Stimulated activated CD8-positive, alpha-beta memory T cell treated with anti-CD3 and anti-CD28 coated beads, Interleukin-4, amount 100 ng/mL, for 1 hour (primary cell): ENCODE measurements at places on chromosomes 7 and 10.

- no peak for DNase-seq
Measured at GRCh38 chr10:110834629-110835301, 37.0 kb upstream of the PDCD4 start.

- no peak for DNase-seq
Measured at GRCh38 chr7:129240119-129240820, 15.4 kb downstream of the AHCYL2 start.

DNA sequence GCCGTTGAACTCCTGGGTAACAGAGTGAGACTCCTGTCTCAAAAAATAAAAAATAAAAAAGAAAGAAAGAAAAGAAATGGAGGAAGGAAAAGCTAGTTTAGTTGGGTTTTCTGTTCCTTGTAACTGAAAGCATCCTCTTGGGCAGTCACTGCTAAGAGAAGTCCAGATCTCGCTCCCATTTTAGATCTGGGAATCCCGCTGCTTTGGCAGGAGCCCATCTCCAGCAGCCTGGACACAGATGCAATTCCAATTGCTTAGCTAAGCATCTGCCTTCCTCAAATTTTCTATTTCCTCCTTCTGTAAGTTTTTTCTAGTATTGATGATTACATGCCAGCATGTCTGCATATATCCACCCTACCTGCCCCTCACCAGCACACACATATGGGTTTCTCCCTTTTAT lies 54.1 kb downstream of the DENND2A start:
- DNase-seq, result no peak

DNA sequence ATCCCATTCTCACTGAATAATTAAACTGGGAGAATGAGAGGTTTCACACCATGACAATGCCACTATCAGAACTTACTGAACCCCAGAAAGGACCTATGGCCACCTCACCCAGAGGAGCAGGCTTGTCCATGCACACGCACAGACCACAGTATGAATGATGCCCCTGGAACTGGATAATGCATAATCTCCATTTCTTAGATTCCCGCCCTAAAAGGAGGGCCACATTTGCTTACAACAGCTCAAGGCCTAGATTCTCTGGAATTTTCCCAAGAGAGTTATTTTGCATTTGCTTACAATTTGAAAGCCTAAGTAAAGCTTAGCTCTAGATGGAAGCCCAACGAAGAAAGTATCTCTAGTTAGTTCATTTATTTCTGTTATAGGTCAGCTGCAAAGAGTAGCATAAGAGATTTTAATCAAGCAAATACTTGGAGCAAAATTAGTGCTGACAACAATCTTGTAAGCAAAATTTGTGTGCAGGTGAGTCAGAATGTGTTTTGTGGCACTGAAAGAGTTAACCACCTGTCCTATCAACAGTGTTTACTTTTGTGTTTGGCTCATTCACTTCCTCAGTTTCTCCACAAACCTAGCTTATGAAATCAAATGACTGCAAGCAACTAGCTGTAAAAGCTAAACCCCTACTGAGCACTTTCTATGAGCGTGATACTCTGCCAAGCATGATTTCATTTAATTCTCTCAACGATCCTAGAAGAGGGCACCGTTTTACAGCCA lies 32.1 kb downstream of the ELMO1 start:
- no peak for DNase-seq

DNA sequence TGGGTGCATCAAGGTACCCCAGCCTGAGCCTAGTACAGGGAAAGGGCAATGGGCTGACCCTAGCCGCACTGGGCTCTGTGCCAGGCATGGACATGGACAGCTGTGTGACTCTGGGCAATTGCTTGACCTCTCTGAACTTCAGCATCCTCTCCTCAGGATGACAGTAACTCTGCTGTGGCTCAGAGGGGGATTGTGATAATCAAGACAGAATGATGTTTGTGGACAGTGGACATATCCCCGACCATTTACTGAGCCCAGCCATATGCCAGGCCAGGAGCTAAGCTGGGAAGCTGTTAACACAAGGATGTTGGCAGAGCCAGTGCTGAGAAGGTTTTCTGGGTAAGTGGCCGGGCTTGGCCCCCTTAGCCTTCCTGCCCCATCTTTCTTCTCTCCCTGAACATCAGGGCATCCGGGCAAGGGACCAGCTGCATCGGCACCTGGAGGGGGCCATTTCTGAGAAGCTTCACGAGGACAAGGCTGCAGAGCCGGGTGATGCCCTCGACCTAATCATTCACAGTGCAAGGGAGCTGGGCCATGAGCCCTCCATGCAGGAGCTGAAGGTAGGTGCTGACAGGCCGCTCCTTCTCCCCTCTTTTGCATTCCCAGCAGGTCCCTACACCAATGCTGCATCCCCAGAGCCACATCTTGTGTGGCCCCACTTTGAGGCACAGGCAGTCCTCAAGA lies 3.5 kb downstream of the CYP26C1 start:
- no peak for DNase-seq

DNA sequence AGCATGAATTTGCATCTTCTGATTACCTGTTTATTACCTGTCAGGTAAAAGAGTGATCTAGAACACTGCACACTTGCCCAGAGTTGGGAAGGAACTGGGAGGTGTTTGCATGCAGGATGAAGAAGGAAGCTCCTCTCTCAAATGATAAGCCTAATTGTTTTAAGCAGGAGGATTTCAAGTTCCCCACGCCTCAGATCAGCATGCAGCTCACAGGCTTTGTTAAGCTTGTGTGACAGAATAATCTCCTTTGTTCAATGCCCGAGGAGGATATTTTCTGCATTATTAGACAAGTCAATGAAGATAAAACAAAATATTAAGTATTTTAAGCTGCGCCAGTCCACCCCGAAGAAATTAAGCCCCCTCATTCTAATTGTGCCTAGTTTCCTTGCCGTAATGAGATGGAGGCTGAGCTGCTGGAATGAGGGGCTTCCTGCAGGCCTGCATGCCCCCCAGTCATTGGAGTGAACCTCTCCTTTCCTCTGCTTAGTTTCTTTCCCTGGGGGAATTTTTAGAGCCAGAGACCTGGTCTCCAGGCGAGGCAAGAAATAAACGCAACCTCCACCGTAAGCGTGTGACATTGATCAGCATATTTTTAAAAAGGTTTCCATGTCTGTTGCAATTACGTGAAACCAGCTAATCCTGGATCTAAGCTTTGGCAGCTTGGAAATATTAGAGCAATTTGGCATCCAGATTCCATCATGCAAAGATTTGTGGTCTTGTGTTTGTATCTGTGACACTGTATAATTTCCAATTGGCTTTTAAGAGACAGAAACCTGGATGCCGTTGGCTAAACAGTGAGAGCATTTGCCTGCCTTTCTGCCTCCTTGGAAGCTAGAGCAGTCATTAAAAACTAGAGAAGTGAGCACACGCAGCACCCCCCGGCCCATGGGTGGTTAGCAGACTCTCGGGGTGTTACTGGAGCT lies 376.0 kb downstream of the GALNT17 start:
- DNase-seq, result no peak

DNA sequence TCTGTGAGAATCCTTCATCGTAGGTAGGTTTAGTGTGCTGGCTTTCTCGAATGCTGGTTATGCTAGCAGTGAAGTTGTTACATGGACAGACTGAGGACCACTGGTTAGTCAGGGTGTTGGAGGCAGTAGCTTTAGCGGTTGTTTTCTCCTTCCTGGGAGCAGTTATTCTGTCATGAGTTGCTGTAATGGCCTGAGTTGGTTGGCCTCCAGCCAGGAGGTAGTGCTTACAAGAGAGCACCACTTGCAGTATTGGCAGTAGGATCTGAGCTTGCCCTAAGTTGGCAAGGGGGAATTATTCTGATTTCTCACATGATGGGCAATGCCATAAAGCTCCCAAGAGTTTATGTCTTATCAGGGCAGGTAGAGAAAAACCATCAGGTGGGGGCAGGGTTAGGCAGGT lies 58.0 kb downstream of the IPMK start:
- DNase-seq, result no peak

- DNase-seq, result no peak
Measured at GRCh38 chr10:133466683-133467275, 13.0 kb downstream of the SCART1 start.

- no peak for DNase-seq
Measured at GRCh38 chr7:11104578-11104977, 130.9 kb downstream of the PHF14 start.

DNA sequence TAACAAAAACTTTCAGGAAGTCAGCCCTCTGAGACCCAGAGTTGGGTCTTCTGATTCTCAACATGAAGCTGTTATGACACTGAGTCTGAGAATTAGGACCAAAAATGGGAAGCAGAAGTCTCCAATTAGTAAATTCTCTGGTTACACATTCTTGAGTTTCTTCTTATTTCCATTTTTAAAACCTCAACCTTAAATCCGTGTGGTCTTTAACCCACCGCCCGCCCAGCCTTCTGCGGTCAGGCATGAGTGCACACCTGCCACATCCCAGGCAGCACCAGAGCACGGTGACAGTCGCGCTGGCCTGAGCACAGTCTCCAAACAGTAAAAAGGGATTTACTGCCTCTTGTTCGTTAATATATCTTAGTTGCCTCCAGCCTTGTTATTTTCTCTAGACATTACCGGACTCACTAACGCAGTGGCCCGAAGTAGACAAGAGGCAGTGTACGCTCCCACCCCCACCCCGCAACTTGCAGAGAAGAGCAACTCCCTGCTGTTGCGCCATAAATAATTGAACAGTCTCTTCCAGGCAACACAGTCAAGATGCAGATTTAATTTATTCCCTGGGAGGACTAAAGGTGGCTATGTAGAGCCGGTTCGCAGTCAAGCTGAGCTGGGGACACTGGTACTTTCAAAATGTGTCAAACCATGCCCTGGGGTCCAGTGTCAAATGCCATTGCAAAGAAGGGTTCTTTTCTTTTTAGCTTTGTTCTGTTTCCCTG lies 147.0 kb upstream of the CELF2 start:
- DNase-seq, result no peak

DNA sequence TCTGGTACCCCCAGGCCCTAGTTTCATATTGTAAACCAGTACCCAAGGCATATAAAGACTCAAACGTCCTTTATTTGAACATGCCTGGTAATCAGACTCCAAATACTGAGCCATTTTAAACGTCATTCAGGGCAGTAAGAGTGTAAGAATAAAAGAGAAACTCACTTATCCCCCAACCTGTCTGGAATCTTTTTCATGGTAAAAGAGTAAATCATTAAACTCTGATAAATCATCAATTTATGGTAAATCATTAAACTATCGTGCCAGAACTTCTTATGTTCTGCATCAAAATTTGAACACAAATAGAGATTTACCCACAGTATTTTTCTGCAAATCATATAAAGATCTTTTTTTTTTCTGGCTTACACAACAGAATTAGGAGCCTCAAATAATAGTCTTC lies 734.3 kb upstream of the POT1 start:
- DNase-seq, result no peak

GRCh38 chr10:118457824-118458428 lies 115.8 kb upstream of the FAM204A start:
- no peak for DNase-seq

DNA sequence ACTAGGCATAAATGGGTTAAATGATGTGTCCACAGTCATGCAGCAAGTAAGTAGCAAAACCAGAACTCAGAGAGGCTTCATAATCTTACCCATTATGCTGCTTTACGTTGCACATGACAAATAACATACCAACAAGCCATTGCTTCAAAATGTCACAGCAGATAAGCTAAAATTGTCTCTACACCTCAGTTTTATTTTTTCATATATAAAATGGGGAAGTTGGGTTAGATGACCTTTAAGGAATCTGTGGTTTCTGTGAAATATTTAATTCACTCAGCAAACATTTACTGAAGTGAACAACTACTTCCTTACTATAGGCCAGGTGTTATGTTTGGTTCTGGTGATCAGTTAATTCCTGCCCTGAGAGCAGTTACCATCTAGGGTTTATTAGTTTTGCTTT lies 2.2 kb upstream of the ASCC1 start:
- no peak for DNase-seq

- DNase-seq, result no peak
Measured at GRCh38 chr7:112452102-112452888, 2.0 kb downstream of the IFRD1 start.

- peak; percentile 55 for DNase-seq
Measured at GRCh38 chr10:30027057-30028005, 32.1 kb downstream of the JCAD start.

DNA sequence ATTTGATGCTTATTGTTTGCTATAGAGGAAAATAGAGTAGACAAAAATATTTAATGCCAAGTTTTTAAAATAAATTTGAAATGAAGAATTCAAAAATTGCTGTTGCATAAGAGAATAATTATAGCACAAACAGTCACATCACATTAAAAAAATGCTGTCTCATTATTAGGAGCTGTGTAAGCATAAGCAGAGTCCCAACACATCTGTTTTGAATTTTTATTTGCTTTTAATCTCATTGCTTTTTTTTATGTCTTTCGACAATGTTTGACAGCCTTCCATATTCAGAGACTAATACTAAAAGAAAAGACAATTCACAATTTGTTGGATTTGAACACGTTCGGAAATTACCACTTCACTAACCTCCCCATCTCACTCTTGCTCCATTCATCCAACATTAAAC lies 143.5 kb downstream of the TFPI2 start:
- DNase-seq, result no peak

DNA sequence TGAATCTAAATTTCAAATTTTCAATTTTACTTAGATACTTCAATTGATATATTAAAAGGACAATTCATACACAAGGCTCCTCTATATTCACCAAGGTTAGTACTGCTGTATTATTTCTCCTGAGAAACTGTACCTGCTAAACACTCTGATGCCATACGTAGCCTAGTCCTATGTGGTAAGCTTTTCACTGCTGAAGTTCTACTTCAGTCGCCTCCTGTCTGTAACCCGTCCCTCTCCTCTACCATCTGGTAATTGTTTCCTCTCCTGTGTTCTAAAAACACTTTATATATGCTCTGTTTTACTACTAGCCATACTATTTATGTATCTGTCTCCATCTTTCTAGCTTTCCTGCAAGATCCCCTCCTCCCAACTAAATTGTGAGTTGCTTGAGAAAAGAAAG lies 20.2 kb downstream of the PDZD8 start:
- DNase-seq, result no peak

DNA sequence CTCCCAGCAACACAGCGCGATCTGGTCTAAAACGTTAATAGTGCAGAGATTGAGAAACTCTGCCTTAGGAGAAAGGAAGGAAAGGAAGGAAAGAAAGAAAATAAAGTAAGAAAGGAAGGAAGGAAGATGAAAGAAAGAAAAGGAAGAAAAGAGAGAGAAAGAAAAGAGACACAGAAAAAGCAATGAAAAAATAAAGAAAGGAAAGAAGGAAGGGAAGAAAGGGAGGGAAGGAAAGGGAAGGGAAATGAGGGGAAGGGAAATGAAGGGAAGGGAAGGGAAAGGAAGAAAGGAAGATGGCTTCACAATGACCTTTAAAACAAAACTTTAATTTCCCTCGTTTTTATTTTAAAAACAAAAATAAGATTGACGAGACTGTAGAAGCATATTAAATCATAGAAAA lies 173.1 kb downstream of the ITGA8 start:
- DNase-seq, result no peak

GRCh38 chr7:47568056-47568455 lies 13.9 kb downstream of the TNS3 start:
- DNase-seq, result no peak

- no peak for DNase-seq
Measured at GRCh38 chr10:71345694-71346093, 26.6 kb downstream of the SLC29A3 start.
